Activated T-helper 1 cell treated with anti-CD3 and anti-CD28 coated beads, Interleukin-2, amount 50 U/mL, for 16 hours (primary cell): ENCODE measurements at places on chromosomes 4 and X.
A peak's percentile ranks its signal among the peaks of the same experiment; 100 is the strongest.

DNA sequence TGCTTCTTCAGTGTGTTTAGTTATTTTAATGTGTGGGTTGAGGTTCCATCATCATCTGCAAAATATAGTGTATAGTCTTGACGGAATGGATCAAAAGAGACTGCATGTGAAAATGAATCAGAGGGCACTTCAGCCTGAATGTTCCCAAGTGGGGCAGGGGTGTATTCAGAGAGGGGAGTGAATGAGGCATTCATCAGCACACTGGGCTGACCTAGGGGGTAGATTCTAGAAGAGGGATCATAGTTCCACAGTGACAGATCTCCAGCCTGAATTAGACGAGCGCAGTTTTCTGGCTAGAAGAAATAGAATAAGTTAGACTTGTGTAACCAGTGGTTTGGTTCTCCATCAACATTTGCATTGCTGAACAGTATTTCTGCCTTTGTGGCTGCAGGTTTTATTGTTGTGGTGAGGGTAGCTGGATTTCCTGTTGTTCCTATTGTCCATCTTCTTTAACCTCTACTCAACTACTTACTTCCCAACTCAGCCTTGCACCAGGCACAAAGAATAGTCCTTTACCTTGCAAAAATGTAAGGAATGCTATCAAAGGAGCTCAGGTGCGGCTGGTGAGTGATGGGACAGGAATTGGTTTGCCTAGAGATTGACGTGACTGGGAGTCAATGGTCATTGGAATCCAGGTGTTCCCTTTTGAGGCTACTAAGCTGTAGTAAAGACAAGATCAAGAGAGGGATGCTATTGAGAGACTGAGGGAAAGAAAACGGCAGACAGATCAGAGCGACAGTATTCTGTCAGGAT, 50.9 kb downstream of the NAP1L5 start:
- DNase-seq: no peak

GRCh38 chrX:69032601-69033000, 132.7 kb downstream of the PJA1 start:
- DNase-seq: no peak

DNA sequence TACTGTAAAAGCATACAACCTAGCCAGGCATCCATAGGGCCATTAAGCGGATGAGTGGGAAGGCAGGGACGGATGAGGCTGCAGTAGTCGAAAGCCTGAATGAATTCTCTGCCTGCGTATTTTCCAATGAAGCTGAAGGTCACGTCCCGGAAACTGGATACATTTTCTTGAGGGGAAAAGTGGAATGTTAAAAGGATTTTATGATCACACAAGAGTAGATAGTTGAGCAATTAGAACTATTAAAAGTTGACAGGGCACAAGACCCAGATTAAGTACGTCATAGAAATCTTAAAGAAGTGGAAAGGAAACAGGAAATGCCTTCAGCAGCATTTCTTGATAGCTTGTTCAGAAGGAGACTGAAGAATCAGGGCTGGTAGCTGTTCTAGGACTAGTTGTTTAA, 98.3 kb upstream of the CXXC4 start:
- no peak for DNase-seq

DNA sequence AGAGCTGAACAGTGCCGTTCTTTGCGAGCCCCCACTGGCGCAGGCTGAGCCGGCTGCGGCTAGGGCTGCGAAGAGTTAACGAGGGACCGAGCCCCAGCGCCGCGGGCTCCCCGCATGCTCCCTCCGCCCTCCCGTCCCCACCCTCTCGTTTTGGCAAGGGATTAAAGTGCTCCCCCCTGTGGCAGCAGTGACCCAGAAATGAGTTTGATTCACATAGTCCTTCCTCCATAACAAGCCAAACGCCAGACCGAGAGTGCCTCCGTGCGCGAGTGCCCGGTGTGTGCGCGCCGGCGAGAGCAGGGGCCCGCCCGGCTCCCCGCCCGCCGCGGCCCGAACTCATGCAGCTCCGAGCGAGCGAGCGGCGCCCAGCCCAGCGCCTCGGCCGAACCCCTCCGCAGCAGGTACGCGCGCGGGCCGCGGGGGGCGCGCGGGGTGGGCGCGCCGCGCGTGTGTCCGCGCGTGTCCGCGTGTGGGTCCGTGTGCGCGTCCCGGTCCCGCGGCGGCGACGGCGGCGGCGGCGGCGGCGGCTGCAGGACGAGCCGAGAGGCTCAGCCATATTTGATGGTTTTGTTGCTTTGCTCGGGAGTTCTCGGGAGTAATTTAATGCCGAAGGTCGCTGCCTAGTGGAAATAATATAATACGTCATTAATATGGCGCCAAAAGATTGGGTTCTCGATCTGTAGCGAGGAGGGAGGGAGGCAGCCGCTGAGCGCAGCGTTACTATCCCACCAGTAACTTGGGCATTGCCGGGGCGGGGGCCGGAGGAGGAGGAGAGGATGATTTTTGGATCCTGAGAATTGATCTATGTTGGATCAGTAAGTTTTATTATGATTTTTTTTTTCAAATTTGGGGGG, at the start of gene JADE1:
JADE1 (plus strand) TSS at position 224 of the 854 bp plus-strand sequence. CDS start 22,059 bp downstream, outside the sequence.
- peak; percentile 81 for DNase-seq
